ENCODE measurements at places on chromosomes 16 and 17. TPM values are rescaled to one million over a fixed set of nuclear protein-coding genes. Genes with fewer than 3 reads are reported as not detected.

Gene SLFN14
- total RNA-seq: not detected

Gene ZACN
- total RNA-seq: not detected

Gene SCIMP
- total RNA-seq: not detected

Gene KRTAP29-1
- total RNA-seq: not detected

Gene DPEP2
- not detected for total RNA-seq

Gene KRTAP1-5
- 1.6 TPM for total RNA-seq

Gene NUDT7
- 8.6 TPM for total RNA-seq

Gene NPIPA7
- 0.73 TPM for total RNA-seq

Gene CSH1
- not detected for total RNA-seq

Gene TAF15
- 39.7 TPM for total RNA-seq

Gene CTRB2
- total RNA-seq: not detected

Gene VAMP2
- 3.3 TPM for total RNA-seq

Gene TPSB2
- total RNA-seq: not detected

Gene TBC1D26
- total RNA-seq: not detected

Gene GPR139
- not detected for total RNA-seq

Gene CCL13
- total RNA-seq: not detected

Gene MRPL10
- 40.3 TPM for total RNA-seq

Gene HEATR9
- not detected for total RNA-seq

Gene NOXO1
- total RNA-seq: 0.39 TPM

Gene CCDC78
- 3.7 TPM for total RNA-seq

Gene NXPH3
- total RNA-seq: under 0.01 TPM

Gene CCR7
- total RNA-seq: not detected

Gene KRT33B
- not detected for total RNA-seq

Gene ZFP3
- 2.0 TPM for total RNA-seq

Gene BIRC5
- 62.5 TPM for total RNA-seq
